ENCODE measurements at places on chromosomes 2 and 18. TPM values are rescaled to one million over a fixed set of nuclear protein-coding genes. Genes with fewer than 3 reads are reported as not detected.

The EML6 gene
- 0.49 TPM for total RNA-seq

The LRATD1 gene
- total RNA-seq, result 7.3 TPM

The SPRED2 gene
- 42.6 TPM for total RNA-seq

The ACTG2 gene
- 0.67 TPM for total RNA-seq

DNA sequence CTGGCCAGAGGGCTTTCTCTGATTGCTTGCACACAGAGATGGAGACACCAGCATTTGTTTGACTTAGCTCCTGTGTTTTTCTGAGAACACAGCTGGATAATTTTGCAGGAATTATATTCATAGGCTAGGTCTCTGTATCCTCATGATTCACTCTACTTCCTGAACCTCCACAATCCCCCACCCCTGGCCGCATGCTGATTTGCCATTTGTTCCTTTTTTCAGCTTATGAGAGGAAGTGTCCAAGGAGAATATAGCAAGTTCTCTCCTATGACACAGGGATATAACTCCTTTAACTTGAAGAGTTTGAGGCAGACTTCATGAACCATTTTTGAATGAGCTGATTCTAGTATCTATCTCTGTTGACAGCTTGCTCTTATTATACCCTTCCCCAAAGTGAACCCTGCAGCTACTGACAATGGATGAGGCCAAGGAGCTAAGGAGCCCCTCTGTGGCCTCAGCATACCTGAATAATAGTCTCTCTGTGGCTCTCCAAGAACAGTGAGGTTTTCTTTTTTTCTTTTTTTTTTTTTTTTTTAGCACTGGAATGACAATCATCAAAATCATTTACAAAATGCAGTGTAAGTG is 15.4 kb downstream of the CAVIN2 start:
- peaks cover 26% of the 10 kb centered on the region for H3K4me1 ChIP-seq
- no peak overlapping the region for H3K4me3 ChIP-seq
- DNase-seq, result no peak
- H3K36me3 ChIP-seq, result peaks cover 25% of the 10 kb centered on the region
- H3K27ac ChIP-seq, result no peak overlapping the region

- no peaks in the 10 kb centered on the region for H3K4me1 ChIP-seq
- no peaks in the 10 kb centered on the region for H3K36me3 ChIP-seq
- no peak for DNase-seq
- no peaks in the 10 kb centered on the region for H3K27me3 ChIP-seq
These were observed 515.9 kb downstream of the SLC4A3 start for GRCh38 chr2:220143336-220143735.

DNA sequence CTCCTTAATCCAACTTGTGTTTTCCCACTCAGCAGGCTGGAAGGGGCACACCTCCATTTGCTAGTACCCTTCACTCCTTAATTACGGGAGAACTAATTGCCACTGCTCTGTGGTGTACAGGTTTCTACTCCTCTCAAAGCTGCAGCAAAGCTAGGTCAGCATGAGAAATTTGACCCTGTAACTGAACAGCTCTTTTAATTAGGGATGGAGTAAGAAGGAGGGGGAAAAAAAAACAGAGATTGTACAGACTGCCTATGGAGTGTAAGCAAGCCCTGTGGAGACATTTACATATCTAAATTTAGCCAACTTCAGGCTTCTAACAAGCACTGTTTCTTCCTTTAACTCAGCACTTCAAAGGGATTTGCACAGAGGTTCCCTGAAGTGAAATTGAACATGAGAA is 629.7 kb upstream of the SETBP1 start:
- no peak overlapping the region for H3K4me3 ChIP-seq
- DNase-seq, result no peak
- no peak overlapping the region for H3K27ac ChIP-seq
- no peaks in the 10 kb centered on the region for H3K27me3 ChIP-seq
- no peaks in the 10 kb centered on the region for H3K36me3 ChIP-seq

DNA sequence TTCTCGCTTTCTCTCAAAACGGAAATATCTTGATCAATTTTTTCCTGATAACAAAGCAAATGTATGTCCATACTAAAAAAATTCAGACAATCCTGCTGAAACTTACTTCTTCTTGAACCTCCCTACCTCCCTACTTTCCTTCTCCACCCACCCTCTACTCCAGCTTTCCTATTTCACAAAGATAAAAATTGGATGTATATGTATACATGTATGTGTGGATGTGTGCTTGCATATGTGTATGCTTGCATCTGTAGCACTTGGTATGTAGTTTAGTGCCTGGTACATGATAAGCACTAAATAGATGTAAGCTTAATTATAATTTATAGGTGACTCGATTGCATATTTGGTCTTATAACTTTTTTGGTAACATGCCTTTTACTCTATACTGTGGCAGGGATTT is 167.5 kb upstream of the ITGA4 start:
- H3K27me3 ChIP-seq, result no peaks in the 10 kb centered on the region
- DNase-seq, result no peak
- no peak overlapping the region for H3K4me3 ChIP-seq
- no peaks in the 10 kb centered on the region for H3K36me3 ChIP-seq
